Forelimb muscle (tissue), 1 donor: ENCODE measurements at places on chromosomes 7 and 10. TPM values are rescaled to one million over a fixed set of nuclear protein-coding genes. Genes with fewer than 3 reads are reported as not detected.

Gene GOLGA7B
- polyA plus RNA-seq, result 0.06 TPM

Gene SP8
- 0.04 TPM for polyA plus RNA-seq

Gene GLCCI1
- polyA plus RNA-seq, result 14.6 TPM

DNA sequence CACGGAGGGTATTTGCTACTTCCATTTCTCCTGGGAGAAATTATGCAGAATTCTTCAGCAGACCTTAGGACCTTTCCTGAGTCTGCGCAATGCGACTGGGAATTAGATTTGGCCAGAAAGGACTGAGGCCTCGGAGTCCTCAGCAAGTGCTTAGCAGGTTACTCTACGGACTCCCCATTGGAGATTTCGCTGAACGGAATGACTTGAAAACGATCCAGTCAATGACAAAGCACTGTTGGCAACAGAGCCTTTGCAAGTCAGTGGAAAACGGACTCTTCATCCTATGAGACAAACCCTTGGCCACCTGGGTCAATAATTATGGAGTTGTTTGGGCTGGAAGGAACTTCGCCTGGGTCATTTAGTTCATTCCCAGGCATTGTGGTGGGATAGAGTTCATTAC is 107.4 kb downstream of the FAM204A start:
- DNase-seq, result peak; percentile 89

DNA sequence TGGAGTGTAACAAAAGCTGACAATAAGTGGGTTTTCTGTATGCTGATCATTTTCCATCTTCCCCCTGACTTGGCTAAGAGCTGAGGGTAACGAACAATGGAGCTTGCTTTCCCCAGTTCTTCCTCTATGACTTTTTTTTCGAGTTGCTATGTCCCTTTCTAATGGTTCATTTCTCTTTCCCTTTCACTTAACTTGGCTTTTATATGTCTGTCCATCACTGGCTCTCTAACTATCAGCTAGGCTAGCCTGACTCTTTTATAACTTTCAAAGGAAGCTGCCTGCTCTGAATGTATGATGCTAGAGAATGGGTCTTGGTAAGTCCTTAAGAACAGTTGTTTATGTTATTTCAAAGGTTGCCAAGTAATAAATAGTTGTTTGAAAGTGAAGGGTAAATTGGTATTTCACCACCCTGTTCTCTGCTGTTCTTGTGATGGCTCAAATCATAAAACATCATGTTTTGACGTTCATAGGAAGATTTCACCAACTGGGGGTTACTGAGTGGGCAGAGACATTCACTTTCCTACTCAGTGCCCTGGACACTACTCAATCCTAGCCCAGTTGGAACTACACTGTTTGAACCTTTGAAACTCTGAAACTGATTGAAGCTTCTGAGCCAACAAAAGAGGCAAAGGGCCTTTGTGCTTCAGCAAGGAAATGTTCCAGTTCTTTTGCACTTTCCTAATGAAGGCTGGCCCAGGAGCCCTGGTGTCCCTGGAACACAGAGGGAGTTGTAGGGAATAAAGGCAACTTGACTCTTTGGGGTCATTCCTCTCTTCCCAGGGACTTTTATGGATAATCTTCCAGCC is 85.4 kb upstream of the PHYHIPL start:
- no peak for DNase-seq

- no peak for DNase-seq
These were observed 488 bp downstream of the ARMC10 start for GRCh38 chr7:103075337-103075918.

DNA sequence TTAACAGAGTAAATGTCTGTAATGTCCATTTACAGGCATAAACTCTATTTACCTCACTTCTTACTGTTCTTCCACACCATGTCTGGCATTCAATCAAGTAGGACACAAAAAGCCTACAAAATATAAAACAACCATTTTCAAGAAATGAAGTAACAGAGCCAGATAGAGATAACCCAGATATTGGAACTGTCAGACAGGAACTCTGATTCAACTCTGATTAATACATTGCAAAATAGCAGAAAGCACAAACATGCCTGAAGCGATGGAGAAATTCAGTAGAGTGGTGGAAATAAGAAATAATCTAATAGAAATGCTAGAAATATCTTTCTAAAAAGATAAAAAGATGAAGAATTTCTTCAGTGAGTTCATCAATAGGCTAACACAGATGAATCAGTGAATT is 964.4 kb downstream of the PCDH15 start:
- DNase-seq, result no peak

- no peak for DNase-seq
These were observed 6.6 kb upstream of the PDLIM1 start for GRCh38 chr10:95297402-95297801.

Gene MSMB
- polyA plus RNA-seq, result not detected

- DNase-seq, result no peak
These were observed 254.6 kb downstream of the TSPAN12 start for GRCh38 chr7:120603366-120603765.

DNA sequence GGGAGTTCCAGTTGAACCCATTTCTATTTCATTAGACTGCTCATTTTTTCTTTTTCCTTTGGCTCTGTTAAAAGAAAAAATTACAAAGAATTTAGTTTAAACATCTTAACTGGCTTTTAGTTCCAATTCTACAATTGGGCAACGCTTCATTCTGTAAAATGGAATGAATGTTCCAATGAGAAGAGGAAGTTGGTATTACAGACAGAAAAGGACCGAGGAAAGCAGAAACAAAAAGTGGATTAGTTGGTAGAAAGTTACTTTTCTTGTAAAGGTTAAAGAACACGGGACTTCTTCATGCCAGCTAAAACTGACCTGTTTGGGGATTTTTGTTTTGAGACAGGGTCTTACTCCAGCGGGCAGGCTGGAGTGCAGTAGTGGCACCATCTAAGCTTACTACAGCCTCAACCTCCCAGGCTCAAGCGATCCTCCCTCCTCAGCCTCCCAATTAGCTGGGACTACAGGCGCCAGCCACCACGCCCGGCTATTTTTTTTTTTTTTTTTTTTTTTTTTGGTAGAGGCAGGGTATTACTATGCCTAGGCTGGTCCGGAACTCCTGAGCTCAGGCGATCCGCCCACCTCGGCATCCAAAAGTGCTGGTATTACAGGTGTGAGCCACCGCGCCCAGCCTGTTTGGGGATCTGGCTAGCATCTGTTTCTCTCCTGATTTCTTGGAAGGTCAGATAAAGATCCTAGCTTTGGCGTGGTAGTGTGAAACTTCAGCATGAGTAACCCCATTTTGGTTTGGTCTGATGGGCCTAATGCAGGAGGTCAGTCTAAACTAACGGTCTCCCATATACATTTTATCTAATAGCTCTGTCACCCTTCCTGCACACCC is 1.3 kb upstream of the VDAC2 start:
- no peak for DNase-seq

DNA sequence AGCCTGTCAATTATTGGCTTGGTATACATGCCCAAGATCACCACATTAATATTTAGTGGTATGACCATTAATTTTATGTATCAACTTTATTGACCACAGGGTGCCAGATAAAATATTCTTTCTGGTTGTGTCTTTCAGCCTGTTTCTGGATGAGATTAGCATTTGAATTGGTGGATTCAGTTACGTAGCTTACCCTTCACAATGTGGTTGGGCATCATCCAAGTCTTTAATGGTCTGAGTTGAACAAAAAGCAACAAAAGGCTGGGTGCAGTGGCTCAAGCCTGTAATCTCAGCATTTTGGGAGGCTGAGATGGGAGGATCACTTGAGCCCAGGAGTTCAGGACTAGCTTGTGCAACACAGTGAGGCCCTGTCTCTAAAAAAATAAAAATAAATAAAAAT is 702.2 kb upstream of the LRRTM3 start:
- no peak for DNase-seq

Gene HOXA10
- polyA plus RNA-seq, result 23.8 TPM

Gene AKR1C4
- polyA plus RNA-seq, result not detected

GRCh38 chr7:30594048-30594539 is 584 bp upstream of the GARS1 start:
- no peak for DNase-seq

Gene PON3
- 3.8 TPM for polyA plus RNA-seq

- no peak for DNase-seq
These were observed 77.1 kb downstream of the DNAJC1 start for GRCh38 chr10:21926358-21926925.

Gene CLEC2L
- 2.5 TPM for polyA plus RNA-seq

Gene SLC39A12
- polyA plus RNA-seq, result not detected

GRCh38 chr10:103736763-103737162 is 118.6 kb downstream of the SH3PXD2A start:
- DNase-seq, result no peak

Gene LIPM
- polyA plus RNA-seq, result not detected

Gene SPDYE5
- polyA plus RNA-seq, result 2.8 TPM

DNA sequence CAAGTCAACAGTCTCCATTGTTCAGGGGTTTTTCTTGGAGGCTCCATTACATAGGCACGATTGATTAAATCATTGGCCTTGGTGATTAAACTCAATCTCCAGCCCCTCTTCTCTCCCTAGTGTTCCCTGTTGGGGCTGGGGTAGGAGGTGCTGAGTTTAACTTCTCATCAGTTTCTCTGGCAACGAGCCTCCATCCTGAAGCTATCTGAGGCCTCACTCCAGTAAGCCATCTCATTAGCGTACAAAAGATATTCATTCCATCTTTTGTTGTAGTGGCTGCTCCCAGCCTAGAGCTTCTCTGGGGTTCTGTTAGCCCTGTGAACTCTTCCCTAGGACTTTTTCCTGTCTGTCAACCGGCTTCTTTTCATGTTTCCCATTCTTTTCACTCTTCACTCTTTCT is 11.6 kb downstream of the TYW1 start:
- no peak for DNase-seq

- DNase-seq, result no peak
These were observed 46.8 kb downstream of the INSYN2A start for GRCh38 chr10:127149501-127150081.

DNA sequence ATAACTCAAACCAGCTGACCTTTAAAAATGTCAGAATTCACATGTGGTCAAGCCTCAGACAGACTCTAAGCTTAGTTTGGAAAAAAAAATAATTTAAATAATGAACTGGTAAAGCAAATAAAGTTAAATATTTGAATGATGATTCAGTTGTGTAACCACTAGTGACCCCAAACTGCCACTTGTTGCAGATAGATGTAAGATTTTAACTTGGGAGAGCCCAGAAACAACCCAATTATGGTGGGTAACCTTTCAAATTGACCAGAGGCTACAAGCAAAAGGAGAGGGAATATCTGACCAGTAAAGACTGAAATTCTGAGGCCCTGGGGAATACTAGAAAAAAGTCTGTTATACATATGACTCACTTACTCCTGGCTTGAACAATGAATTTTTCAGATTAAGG is 268.1 kb downstream of the HPSE2 start:
- DNase-seq, result no peak

GRCh38 chr7:26293569-26294308 is 2.1 kb downstream of the SNX10 start:
- no peak for DNase-seq

GRCh38 chr10:50281967-50282522 is 30.7 kb upstream of the ASAH2 start:
- no peak for DNase-seq

DNA sequence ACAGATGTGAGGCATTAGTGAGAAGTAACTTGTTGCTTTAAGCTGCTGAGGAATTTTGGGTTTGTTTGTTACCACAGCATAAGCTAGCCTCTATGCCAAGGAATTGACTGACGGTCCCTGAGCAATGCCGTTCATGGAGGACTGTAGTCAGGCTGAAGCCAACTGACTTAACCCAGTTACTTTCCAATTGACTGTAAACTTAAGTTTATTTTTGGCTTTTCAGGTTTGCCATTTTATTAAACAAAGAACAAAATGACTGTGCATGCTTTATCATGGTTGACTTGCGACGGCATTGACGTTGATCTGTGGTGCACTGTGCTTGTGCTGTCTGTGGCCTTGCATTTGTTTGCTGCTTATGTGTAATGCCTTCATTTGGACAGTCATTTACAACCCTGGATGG is 53.5 kb downstream of the DNAJB9 start:
- DNase-seq, result no peak
